Iris pigment epithelial cell (primary cell): ENCODE measurements at places on chromosomes 6 and 20.

GRCh38 chr20:1377341-1377871, 15.4 kb downstream of the FKBP1A start:
- no peak for DNase-seq

DNA sequence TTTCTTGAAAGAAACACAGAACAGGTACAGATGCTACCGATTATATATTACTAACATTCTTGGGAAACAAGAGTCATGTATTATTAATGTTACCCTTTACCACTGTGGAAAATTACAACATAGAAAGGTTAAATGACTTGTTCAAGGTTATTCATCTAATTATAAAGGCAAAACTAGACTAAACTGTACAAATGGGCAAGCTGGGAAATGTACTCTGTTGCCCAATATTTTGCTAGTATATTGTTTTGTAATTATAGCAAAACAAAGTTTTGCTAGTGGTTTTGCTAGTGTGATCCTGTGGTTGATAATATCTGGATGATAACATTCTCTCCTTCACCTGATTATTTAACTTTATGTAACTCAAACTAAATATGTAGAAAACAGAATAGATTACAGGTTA, 96.5 kb downstream of the TINAG start:
- DNase-seq: peak; percentile 31

- DNase-seq: no peak
Measured at GRCh38 chr20:3367089-3367488, 40.4 kb downstream of the DNAAF9 start.

DNA sequence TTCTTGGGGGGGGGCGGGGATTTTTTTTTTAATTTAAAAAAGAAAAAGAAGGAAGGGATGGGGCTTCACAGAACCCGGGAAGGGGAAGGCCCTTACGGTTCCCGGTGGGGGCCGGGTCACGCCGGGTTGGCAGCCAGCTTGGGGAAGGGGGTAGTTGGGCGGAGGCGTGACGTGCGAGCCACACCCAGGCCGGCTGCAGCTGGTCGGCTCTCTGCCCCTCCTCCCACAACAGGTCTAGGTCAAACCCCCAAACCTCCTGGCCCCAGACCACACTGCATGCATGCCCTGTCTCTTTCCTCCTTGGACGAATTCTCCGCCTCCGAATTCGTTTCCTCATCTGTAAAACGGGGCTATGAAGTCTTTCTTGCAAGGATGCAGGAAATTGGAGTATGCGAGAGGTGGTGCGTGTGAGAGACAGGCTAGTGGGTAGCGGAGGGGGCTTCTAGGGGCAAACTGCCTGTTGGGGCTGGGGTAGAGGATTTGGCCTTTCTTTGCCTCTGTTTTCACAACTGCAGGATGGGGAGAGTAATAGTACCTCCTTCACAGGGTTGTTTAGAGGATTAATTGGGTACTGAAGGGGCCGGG, 828 bp downstream of the HCK start:
- no peak for DNase-seq

- DNase-seq: no peak
Measured at GRCh38 chr20:62647521-62648317, 5.4 kb downstream of the SLCO4A1 start.

DNA sequence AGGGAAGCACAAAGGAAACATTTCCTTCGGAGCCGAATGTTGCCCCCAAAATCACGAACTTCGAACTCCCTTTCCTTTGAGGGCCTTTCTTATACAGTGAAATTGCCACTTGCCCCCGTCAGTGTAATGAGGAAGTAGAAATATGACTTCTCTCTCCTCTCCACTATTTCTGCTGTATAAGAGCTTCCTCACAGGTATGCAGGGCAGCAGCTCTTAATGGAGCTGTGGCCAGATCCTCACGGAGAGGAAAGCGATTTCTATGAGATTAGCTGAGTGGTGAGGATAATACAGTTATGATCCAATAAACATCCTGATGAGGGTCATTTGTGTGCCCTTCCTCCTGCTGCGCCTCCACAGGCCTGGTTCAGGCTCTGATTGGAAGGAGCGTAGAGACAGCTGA, 10.8 kb upstream of the CPNE5 start:
- DNase-seq: no peak

DNA sequence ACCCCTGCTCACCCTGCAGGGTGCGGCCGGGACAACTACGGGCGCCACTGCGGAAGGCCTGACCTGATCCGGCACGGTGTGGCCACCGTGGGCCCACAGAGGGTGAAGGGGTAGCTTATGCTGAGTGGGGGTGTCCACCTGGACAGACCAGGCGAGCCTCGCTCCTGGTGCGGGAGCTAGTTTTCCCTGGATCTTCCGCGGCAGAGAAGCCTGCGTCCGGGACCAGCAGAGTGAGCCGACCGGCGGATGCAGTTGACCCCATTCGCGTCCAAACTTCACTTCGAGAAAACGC, 38.2 kb downstream of the NCR2 start:
- no peak for DNase-seq

DNA sequence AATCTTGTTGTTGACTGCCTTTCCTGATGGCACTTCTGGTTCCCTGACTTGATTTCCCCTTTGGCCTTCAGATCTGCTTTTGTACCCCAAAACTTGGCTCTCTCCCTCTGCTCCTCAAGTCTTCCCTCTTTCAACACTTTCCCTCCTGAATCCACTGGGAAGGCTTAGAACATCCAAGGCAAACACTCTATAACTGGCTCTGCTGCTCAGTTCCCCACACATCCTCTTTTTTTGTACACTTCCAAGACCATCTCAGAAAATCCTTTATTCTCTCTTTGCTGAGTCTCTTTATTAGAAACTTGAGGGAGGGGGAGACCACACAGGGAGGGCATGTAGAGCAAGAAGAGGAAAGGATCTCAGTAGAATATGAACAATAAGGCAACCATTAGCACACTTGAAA, 354.1 kb downstream of the KIF16B start:
- DNase-seq: no peak

GRCh38 chr6:8637896-8638597, 202.7 kb upstream of the SLC35B3 start:
- no peak for DNase-seq

- no peak for DNase-seq
Measured at GRCh38 chr6:31899882-31900722, 1.8 kb downstream of the ZBTB12 start.

DNA sequence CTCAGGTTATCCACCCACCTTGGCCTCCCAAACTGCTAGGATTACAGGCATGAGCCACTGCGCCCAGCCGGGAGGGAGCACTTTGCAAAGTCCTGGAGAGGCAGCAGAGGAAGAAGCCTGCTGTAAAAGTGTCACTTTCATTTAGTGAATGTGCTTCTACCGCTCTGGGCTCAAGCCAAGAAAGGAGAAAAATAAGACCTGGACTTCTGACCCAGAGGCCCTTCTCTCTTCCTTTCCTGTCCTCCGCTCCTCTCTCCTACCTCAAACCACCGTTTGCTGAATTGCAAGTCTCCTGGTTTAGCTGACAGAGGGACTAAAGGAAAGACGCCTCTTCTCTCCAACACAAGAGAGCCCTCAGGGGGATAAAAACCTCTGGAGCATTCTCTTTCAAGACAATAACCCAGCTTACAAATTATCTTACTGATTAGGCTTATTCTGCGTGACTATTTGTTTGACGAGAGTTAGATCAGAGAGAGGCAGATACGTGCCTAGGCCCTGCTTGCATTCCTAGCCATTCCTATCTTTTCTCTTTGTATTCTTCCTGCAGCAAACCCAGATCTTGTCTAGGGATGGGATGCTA, 84.2 kb upstream of the SLC22A23 start:
- no peak for DNase-seq

GRCh38 chr6:111057074-111057752, 30.1 kb upstream of the SLC16A10 start:
- DNase-seq: peak; percentile 52

DNA sequence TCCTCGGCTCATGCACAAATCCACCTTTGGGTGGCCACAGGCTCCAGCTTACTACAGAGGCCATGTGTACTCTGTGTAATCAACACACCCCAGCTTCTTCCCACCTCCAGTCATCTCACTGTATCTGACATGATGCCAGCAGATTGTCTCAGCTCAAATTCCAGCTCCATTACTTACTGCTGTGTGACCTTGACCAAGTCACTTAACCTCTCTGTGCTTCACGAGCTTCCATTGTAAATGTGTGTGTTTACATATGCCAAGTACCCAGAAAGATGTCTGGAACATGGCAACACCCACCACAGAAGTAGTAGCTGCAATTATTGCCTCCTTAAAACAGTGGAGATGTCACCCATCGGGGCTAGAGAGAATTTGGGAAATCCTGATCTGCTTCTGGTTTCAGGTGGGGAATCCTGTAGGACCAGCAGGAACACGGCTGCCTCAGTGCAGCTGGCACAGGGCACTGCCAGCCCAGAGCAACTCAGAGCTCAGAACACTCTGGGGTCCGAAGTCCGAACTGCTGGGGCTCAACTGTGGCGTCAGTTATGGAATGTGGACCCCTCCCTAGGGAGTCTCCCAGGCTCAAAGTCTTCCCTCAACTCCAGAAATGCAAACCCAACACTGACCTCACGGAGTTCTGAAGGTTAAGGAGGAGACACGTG, 21.2 kb upstream of the HLA-B start:
- no peak for DNase-seq

DNA sequence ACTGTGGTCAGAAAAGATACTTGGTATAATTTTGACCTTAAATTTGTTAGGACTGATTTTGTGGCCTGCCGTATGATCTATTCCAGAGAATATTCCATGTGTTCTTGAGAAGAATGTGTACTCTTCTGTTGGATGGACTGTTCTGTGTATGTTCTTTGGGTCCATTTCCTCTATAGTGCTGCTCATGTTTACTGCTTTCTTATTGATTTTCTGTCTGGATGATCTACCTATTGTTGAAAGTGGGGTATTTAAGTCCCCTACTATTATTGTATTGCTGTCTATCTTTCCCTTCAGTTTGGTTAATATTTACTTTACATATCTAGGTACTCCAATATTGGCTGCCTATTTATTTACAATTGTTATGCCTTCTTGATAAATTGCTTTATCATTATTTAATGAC, 298.4 kb downstream of the BCKDHB start:
- DNase-seq: no peak

DNA sequence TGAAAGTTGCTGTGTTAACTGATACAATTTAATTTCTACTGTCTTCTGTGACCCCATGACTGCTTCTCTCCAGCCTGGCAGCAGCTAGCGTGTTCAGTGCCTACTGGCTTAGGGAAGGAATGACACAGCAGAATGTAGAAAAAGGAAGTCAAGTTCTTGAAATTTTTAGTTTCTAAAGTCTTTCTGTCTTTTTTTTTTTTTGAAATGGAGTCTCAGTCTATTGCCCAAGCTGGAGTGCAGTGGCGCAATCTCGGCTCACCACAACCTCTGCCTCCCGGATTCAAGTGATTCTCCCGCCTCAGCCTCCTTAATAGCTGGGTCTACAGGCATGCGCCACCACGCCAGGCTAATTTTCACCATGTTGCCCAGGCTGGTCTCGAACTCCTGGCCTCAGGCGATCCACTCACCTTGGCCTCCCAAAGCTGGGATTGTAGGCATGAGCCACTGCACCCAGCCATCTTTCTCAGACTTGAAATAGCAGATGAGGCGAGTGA, 39.3 kb downstream of the PCNA start:
- peak; percentile 78 for DNase-seq

DNA sequence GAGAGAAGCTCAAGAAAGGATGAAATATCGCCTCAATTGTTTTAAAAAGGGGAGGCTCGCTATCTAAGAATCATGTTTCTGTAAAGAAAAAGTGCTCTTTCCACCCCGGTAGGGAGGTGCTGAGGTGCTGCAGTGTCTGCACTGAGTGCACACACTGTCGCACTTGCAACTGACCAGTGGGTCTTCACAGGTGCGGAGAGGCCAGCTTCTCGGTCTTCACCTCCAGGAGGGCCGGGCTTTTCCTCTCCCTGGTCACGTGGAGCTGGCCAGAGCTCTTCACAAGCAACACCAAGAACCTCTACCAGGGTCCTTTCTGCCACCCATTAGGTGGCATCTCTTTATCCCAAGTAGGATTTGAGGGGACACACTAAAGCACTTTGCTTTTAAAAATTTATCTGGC, 27.8 kb upstream of the TCFL5 start:
- no peak for DNase-seq

DNA sequence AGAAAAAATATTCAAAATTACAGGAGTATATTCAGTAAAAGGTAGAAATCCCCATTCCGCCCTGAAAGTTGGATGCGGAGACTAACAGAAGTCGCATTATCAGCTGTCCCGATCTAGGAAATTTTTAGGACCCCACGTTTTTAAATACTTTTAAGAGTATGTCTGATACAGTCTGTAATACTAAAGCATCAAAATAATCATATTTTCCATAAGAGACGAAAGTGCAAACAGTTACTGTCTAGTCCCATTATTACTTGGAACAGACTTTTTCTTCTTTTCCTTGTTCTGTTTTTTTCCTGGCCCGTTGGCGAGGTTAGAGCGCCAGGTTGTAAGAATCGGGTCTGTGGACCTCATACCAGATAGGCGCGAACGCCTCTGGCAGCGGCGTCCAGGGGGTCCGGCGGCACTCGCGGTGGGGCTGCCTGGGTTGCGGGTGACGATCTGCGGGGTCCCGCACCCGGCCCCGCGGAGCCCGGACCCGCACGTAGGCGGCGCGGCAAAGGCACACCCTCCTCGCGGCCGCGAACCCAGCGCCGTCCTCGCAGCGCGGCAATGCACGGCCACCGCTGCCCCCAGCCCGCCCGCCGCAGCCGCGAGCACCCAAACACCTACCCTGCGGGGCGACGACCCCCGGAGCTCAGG, 460 bp downstream of the PLAGL1 start:
- peak; percentile 10 for DNase-seq

DNA sequence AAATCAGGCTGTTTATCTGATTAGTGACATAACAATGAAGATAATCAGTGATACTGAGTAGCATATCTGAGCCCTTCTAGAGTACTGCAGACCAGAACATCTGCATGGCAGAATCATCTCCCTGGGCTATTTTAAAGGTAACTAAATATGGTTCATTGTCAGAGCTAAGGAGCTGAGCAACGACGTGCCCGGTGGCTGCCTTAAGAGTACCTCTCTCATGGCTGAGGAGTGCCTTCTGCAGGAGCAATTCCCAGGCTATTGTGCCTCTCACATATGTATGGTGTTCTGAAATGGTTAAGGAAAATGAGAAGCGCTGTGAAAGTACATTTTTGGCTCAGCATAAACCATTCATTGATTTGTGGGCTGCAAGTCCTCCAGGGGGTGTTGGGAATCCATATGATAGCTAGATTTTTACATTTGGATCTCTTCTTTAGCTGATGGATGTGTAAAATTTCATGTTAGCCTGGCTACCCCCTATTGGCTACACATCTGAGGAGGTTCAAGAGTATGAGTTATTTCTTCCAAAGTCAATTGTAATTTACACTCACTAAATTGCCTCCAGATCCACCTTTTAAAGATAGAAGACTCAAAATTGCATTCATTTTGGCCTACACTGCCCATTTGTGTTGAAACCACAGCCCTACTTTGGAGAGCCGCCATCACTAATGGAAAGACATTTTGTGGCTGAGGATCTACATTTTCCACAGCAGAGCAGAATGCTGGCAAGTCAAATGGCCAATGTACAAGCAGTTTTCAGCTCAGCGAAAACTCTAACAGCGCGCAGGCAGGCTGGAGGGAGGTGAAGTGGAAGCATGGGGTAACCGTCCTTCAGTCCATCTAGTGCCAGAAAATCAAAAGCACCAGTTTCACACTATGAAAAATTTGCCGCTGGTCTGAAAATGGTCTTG, 198.0 kb downstream of the SIM1 start:
- DNase-seq: no peak

- DNase-seq: no peak
Measured at GRCh38 chr20:56979125-56979524, 287.3 kb downstream of the BMP7 start.

GRCh38 chr6:156869980-156870398, 92.8 kb downstream of the ARID1B start:
- no peak for DNase-seq

GRCh38 chr6:38774929-38775707, 60.0 kb downstream of the DNAH8 start:
- DNase-seq: no peak
